Activated CD4-positive, CD25-positive, alpha-beta regulatory T cell treated with anti-CD3 and anti-CD28 coated beads, Interleukin-2, amount 50 U/mL, for 16 hours (primary cell): ENCODE measurements at places on chromosomes 1 and 21.

DNA sequence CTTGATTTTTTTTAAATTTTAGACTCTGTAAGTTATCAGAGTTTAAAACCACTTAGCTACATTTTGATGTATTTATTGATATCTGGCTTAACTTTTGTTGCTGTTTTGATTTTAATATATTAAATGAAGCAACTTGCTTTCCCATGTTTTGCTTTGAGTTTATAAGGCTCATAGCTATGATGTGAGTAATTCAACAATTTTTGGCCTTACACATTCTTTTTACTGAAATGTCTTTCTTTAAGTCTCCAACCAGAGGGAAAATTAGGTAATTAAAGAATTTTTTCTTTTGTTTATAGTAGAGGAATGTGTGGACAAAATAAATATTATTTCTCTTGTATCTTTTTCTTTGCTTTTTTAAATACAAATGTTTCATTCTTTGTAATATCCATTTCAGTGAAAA lies 258.3 kb upstream of the ADAMTS5 start:
- no peak for DNase-seq

- no peak for DNase-seq
Observed at GRCh38 chr1:204983881-204984280, 59.1 kb upstream of the CNTN2 start.

- DNase-seq = no peak
Observed at GRCh38 chr1:226349081-226349480, 40.1 kb upstream of the LIN9 start.

DNA sequence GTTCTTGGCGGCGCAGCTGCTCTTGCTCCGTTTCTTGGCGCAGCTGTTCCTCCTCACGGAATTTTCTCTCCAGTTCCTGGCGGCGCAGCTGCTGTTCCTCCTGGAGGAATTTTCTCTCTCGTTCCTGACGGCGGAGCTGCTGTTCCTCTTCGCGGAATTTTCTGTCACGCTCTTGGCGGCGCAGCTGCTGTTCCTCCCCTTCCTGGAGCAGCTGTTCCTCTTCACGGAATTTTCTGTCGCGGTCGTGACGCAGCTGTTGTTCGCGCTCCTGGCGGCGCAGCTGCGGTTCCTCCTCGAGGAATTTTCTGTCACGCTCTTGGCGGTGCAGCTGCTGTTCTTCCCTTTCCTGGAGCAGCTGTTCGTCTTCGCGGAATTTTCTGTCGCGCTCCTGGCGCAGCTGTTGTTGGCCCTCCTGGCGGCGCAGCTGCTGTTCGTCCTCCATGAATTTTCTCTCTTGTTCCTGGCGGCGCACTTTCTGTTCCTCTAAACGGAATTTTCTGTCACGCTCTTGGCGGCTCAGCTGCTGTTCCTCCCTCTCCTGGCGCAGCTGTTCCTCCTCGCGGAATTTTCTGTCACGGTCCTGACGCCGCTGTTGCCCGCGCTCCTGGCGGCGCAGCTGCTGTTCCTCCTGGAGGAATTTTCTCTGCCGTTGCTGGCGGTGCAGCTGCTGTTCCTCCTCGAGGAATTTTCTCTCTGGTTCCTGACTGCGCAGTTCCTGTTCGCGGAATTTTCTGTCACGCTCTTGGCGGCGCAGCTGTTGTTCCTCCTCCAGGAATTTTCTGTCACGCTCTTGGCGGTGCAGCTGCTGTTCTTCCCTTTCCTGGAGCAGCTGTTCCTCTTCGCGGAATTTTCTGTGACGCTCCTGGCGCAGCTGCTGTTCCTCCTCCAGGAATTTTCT lies 7.0 kb downstream of the TCHH start:
- DNase-seq = no peak

GRCh38 chr1:11473491-11474034 lies 5.4 kb upstream of the DISP3 start:
- no peak for DNase-seq

- no peak for DNase-seq
Observed at GRCh38 chr1:45828841-45829240, 25.4 kb downstream of the MAST2 start.

- DNase-seq = no peak
Observed at GRCh38 chr1:75582725-75583261, 28.1 kb downstream of the SLC44A5 start.

- no peak for DNase-seq
Observed at GRCh38 chr1:9270290-9270883, 22.3 kb upstream of the SPSB1 start.

GRCh38 chr1:91924146-91924545 lies 25.1 kb upstream of the BRDT start:
- DNase-seq = no peak

DNA sequence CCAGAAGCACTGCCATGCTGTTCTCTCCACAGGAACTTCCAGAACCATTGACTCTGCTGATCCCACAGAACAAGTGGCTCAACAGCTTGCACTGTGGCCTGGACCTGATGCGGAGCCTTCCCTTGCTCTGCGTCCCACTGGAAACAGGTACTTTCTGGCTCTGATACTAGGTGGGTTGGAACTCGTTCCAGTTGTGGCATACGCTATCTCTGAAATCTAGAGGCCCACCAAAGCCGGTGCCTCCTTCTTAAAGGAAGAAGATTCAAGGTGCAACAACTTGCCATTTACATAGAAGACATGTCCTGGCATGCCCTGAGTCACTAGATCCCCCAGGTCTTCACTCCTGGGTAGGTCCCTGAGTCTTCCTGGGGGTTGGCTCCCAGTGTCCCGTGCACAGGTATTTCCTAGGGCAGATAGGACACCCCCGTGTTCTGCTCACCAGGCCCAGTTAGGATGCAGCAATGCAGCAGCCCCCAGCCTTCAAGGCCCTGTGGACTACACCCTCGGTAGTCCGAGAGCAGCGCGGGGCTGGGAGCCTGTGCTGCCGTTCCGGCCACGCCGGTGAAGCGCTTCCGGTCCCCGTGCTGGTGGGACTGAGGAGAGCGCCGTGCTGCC lies 10.8 kb upstream of the PCBP3 start:
- DNase-seq = no peak

DNA sequence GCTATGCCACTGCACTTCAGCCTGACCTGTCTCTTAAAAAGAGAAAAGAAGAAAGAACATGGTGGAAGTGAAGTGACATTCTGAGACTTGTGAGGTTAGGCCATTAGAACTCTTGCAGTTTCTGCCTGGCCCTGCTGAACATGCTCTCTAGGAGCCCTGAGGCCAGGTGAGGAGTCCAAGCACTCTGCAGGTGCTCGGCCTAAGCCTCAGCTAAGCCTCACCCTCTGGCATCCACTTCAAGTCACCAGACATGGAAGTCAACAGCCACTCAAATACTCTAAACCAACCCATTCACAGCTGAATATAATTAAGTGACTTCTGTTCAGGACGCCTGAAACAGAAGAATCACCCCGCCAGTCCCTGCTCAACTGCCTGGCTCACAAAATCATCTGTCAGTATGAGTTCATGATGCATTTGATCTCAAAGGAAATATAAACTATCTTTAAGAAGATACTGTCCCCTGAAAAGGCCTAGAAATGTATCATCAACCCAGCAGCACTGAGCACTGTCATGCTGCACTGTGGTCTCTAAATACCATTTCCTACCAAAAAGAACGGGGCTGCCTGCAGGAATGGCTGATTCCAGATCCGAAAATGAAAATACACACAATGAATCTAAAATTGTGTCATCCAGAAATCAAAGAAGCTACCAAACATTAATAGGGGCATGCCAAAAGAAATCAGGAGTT lies 118.8 kb downstream of the PSMG1 start:
- no peak for DNase-seq

DNA sequence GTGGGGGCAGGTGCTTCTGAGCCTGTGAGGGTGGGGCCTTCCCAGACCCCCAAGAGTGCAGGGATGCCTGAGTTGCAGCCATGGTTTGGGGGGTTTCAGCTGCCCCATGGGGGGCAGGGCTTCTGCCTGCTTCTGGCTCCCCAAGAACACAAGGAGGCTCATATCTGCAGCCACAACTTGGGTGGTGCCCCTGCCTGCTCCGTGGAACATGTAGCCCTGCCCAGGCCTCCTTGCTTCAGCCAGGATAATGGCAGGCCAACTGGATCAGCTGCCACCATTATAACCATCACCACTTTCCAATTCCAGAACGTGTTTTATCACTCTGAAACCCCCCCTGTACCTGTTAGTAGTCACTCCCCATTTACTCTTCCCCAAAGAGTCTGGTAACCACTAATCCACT lies 14.0 kb downstream of the ZBTB40 start:
- DNase-seq = no peak

DNA sequence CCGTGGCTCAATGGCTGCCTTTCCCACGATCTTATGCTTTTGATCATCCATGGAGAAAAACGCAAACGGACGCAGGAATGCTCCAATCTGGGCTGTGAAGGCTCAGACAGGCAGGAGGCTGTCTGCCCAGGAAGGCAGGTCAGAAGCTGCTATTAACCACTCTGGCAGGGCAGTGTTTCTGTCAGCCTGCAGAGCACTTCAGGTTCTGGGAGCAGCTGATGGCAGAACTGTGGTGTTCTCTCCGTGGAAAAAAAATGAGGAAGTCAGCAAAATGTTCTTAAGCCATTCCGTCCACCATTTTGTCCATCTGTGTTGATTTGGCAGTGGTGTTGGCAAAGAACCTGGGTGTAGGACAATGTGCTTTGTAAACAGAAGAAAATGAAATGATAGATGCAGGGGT lies 91.7 kb downstream of the SIM2 start:
- DNase-seq = no peak

GRCh38 chr1:55869065-55869464 lies 653.9 kb upstream of the USP24 start:
- DNase-seq = no peak

DNA sequence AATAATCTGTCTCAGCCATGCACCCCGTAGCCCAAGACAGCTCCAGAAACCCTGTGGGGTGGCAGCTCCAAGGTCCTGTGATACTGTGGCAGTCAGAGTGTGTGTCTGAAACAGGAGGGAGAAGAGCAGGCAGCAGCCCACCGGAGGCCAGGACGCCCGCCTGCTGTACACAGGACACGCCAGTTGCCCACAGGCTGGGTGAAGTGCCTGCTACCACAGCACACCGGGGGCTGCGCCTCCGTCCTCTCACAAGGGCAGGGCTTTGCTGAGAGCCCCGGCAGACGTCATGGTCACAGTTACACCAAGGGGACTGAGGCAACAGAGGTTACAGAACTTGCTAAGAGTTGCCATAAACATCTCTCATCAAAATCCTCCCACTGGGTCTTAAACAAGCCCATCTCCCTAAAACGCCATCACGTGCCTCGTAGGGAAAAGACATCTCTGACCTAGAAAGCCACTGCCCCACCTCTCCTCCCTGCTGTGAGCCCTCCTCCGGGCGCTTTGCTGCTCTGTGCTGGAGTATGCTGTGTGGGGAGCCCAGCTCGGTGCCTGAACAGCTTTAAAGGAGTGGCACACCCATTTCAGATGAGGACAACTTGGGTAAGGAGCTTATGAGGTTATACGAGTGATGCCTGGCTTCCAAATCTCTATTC lies 5.3 kb downstream of the C1orf174 start:
- no peak for DNase-seq

GRCh38 chr1:225827076-225827475 lies 17.2 kb downstream of the EPHX1 start:
- DNase-seq = no peak

DNA sequence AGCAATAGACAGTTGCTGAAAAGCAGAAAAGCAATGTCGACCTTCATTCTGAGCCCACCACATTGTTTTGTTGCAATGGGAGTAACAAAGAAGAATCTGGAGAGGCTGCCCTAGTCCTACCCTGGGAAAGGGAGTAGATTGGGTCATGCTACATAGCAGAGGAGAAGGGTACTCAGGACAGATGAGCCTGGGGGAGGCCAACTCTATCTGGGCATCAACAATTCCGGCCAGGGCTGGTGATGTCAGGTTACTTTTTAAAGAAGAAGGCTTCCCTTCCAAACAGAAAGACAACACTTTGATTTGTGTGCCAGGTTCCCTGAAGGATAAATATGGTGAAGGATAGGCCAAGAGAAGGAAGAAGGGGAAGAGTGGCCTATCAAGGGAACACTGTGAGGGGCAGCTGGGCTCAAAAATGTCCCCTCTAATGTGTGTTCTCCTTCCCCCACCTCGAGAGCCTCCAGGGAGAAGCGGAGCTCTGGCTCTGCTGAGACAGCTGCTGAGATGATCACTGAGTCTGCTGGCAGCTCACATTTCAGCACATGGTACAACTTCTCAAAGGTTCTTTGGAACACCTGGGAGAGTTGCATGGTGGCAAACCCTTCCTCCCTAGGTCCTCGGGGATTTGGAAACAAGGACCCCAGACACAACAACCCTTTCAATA lies 3.2 kb upstream of the ADIPOR1 start:
- no peak for DNase-seq

- no peak for DNase-seq
Observed at GRCh38 chr1:117673405-117673804, 67.6 kb downstream of the TENT5C start.

- no peak for DNase-seq
Observed at GRCh38 chr1:117661027-117661426, 55.2 kb downstream of the TENT5C start.

- DNase-seq = no peak
Observed at GRCh38 chr1:203548892-203549291, 54.9 kb downstream of the OPTC start.

DNA sequence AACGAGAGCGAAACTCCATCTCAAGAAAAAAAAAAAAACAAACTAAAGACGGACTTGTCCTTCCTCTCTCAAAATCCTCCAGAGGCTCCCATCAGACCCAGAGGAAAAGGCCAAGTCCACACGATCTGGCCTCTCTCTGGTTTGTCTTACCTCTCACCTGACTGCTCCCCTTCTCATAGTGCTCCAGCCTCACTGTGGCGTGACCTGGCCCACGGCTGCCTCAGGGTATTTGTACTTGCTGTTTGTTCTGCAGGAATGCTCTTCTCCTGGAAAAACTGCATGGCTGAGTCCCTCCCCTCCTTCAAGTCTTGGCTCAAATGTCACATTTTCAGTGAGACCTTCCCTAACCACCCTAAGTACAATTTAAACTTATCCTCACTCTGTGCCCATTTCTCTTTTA lies 8.0 kb upstream of the BRWD1 start:
- no peak for DNase-seq

DNA sequence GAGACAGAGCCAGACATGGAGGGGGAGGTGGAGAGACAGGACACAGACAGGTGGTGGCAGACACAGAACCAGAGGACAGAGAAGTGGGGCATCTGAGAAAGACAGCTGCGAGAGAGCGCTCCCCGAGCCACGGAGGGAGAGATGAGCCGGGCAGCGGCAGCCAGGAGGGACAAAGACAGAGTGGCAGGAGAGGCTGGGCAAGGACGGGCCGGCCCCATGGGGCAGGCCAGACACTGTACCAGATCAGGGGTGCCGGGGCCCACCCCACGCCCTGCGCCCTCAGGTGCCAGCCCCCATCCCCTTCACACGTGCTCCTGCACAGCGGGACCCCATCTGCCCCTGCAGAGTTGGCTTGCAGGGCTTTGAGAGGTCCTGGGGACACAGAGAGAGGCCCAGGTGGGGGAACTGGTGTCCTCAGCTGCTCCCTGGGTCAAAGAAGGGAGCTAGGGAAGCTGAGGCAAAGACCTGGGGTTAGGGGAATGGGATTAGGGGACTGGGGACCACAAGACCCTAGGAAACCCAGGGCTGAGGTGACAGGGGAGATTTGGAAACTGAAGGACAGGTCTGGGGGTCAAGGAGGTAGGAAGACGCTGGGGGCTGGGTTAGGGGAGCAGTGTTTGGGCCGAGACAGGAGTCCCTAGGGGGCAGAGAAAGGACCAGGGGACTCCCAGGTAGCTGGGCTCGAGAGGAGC lies 643 bp downstream of the FNDC5 start:
- DNase-seq = no peak
